ENCODE measurements at places on chromosomes 4 and X.

GRCh38 chrX:9525511-9526248 lies 60.8 kb downstream of the TBL1X start:
- no peak for ATAC-seq

- ATAC-seq, result peak; percentile 38
Measured at GRCh38 chrX:149630681-149631233, 835 bp downstream of the TMEM185A start.

- no peak for ATAC-seq
Measured at GRCh38 chrX:110491846-110492620, 133.4 kb downstream of the RTL9 start.

DNA sequence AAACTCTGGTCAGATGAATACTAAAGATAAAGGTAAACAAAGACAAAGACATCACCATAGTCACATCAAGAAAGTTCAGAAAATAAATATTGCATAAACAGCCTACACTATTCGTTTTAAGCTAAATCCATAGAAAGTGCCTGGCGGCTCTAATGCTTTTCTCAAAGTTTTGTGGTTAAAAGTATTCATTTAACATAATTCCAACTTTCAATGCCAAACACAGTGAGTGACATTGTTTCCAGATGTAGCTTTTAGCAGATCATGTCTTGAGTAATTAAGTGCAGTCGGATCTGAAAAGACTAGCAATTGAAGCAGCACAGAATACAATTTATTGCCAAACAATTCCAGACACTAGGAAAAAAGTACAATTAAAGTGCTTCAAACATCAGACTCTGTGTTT lies 287.1 kb upstream of the ADGRL3 start:
- no peak for ATAC-seq

GRCh38 chr4:184747034-184747830 lies 13.3 kb upstream of the CENPU start:
- ATAC-seq, result peak; percentile 66

- peak; percentile 97 for ATAC-seq
Measured at GRCh38 chrX:110026099-110026844, 23.4 kb downstream of the TMEM164 start.

DNA sequence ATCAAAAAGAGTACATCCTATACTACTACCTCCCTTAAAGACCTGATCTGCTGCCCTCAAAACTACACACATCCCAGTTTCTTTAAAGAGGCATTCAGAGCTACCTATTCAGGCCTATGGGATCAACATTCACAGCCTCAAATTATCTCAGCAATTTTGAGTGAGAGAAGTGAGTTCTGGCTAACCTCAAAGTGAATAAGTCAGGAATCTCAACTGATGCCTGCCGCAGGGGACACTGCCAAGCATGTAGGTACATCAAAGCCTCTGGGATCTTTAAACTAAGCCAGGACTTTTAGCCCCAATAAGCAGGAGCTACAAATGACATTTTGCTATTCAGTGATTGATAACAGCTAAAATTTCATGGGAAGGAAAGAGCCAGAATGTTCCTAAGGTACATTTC lies 11.6 kb downstream of the GRPR start:
- ATAC-seq, result no peak

DNA sequence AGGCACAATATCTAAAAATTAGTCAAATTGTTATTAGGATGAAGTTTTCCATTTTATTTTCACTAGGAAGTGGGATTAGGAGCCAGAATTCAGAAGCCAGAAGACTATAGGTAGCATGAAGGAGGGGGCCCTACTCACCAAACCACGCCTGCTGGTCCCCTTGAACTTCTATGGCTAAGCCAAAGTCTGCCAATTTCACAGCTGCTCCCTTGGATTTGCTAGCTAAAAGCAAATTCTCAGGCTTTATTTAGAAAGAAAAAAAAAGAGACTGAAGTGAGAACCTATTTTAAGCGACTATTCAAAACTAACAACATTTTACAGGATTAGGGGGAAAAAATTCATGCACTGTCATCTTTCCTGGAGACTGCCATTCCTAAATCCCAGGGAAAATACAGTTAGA lies 224.3 kb downstream of the CAMK2D start:
- no peak for ATAC-seq

DNA sequence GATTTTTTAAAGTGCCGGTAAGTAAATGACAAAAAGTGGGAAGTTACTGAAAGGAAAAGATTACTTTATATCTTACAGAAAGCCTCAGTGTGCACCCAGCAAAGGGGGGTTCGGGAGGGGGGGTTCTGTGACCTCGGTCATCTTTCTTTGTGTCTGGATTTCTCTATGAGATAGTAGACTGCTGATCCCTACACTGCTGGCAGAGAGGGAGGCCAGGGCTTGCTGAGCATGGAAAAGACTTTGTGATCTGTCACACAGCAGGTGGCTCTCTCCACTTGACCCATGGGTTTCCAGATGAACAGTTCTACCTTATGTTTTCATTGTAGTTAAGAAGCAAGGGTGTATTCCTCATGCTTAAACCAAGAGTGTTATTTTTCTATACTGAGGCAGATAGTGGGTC lies 475.6 kb downstream of the PCDH10 start:
- no peak for ATAC-seq

DNA sequence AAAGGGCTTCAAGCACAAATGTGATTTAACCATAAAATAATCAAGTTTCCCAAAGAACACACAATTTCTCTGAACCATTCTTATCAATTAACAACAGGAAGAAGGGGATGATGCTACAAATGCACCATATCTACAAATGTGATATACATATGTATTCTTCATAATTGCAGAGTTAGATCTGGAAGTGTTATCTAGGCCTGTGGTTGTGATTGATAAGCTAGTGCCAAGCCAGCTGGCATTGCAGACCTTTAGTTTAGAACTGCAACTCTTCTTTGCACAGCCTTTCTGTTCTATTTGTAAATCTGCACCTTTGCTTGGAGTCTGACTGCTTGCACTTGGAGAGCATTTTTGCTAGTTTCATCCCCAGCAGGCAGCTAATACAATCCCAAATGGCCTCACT lies 145.5 kb upstream of the NPY2R start:
- ATAC-seq, result no peak

DNA sequence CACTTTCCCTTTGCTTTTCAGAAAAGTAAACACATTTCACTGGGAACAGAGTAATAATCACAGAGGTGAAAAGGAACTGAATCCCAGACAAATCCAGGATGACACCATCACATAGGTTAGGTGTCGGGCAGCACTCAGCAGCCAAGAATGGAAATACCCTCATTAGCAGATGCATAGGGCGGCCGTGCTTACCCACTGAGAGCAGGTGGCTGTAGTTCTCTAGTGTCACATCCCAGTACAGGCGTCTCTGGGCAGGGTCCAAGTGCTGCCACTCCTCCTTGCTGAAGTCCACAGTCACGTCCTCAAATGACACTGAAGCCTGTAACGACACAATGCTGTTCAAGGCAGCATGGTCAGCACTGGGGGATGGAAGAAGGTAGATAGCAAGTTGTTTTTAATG lies 26.9 kb downstream of the ZNF41 start:
- no peak for ATAC-seq

- ATAC-seq, result peak; percentile 36
Measured at GRCh38 chr4:56674984-56675383, 6.1 kb downstream of the HOPX start.

DNA sequence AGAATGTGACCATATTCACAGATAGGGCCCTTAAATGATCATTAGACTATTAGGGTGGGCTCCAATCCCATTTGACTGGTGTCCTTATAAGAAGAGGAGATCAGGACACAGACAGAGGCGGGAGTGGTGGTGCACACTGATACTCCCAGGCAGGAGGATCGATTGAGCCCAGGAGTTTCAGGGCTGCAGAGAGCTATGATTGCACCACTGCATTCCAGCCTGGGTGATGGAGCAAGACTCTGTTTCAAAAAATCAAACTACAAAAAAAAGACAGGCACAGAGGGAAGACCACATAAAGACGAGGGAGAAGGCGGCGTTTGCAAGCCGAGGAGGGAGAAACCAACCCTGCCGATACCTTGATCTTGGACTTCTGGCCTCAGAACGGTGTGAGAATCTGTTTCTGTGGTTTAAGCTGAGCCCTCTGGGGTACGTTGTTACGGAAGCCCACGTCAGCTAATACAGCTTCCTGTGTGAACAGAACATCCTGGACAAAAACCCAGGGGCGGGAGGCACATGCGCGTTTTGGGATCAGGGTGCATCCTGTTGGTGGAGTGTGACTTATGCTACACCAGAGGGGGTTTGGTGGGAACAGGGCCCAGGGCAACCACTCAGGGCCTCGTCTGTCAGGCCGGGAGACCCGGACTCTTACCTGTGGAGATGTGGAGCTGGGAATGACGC lies 211.8 kb upstream of the PSAPL1 start:
- no peak for ATAC-seq

- no peak for ATAC-seq
Measured at GRCh38 chrX:35868501-35868900, 51.0 kb upstream of the CFAP47 start.

- ATAC-seq, result no peak
Measured at GRCh38 chrX:49262603-49263002, 1.9 kb downstream of the FOXP3 start.

GRCh38 chrX:153500676-153501280 lies 6.0 kb downstream of the BGN start:
- ATAC-seq, result no peak

- ATAC-seq, result no peak
Measured at GRCh38 chr4:22192084-22192511, 243.5 kb upstream of the KCNIP4 start.

DNA sequence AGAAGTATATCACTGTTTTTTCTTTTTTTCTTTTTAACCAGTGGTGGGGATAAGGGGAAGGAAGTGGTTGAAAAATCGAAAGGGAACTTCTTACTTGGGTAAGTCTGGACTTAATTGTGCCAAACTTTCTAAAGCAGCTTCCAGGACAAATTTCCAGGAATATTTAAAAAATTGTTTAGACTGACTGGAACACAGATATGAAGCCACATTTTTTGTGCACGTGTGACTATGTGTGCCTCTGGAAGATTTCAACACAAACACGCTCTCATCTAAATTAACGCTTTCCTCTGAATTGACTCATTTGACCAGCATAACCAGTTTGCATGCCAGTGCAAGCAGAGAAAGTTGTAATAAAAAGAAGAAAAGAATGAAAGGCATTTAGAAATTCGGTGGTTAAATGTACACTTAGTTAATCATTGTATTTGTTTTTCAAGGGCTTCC lies 18.8 kb upstream of the YTHDC1 start:
- ATAC-seq, result peak; percentile 84

DNA sequence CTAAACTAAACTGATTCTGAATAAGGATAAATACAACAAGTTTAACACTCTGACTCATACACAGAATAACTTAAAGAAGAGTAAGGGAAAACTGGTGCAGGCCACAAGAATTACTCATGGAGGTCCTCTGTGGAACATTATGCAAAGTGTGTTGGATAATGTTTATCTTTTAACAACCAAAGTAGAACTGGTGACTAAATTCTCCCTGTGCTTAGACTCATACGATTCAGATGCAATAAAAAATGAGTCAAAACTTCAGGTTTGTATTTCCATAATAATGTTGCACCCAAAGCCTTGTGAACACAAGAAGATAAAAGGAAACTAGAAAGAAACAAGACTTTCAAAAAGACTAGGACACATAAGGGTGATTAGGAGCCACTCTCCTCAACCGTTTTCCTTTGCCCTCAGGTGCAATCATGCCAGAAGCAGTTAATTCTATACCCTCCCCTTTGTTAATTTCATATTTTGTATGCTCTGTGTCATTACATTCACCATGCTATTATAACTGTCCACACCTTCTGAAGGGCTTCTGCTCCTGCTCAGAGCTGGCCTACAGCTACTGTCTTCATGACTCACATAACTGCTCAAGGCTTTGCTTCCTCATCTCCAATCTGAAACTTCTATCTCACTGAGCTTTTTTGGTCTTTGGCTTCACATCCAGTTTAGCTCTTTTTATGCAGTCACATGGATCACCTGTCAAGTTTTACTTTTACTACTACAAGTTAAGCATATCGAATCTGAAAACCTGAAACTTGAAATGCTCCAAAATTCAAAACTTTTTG lies 60.2 kb downstream of the KCNIP4 start:
- no peak for ATAC-seq

DNA sequence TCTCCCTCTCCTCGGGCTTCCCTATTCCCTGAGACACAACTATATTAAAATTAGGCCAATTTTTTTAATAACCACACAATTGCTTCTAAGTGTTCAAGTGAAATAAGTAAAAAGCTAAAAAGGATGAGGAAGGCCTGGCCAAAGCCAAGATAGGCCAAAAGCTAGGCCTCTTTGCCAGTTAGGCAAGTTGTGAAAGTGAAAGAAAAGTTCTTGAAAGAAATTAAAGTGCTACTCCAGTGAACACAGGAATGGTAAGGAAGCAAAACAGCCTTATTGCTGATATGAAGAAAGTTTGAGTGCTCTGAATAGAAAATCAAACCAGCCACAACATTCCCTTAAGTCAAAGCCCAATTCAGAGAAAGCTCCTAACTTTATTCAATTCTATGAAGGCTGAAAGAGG lies 114.2 kb upstream of the FAT4 start:
- no peak for ATAC-seq

DNA sequence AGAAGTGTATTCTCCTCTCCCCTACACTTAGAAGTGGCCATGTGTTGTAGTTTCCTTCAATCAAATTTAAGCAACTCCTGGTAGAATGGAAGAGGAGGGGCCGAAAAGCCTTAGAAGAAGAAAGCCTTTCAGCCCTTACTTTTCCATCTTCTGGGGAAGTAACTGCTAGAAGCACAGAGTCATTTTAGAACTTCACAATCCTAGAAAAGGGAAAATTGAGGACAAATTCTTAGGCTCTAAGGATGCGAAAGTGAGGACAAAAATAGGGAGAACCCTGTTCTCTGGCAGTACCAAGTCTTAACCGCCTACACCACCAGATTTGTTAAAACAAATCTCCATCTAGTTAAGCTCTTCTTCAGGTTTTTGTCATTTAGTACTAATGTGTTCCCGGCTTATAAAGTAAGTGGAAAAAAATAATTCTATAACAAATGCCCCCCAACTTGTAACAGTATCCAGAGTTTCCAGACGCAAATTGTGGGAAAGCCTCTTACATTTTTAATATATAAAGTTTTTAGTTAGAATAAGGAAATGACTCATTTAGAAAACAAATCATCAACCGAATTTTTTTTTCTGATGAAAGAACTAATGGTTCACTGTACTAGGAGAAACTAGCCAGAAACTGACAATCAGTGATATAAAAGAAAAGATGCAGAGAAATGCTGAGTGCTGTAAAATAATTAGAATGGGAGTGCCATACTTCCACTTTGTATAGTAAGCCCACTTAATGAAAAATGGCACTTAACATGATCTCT lies 76.0 kb downstream of the ARAP2 start:
- no peak for ATAC-seq

- no peak for ATAC-seq
Measured at GRCh38 chr4:189659287-189659686, 281.4 kb upstream of the FRG1 start.

GRCh38 chrX:70878902-70879301 lies 29.6 kb downstream of the TEX11 start:
- no peak for ATAC-seq
